ENCODE measurements at places on chromosomes 5 and 9.

DNA sequence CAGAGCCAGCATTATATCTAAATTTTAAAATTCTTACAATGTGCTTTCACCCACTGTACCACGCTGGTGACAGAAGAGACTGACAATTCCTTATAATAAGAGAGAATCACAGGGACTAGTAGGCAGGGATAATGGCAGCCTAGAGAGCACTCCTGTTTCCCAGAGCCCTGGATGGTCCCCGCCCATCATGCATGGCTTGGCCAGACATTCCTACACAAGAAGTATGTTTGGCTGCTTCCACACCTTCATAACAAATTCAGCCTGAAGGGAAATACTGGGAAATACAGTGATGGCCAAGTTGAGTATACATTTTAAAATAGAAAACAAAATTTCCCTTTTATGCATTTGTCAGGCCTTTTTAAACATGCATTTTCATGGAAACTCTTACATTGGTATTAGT, 193.5 kb upstream of the ELL2 start:
- no peak for DNase-seq

- DNase-seq, result no peak
These were observed 9.5 kb downstream of the INVS start for GRCh38 chr9:100108559-100108958.

- no peak for DNase-seq
These were observed 41.0 kb downstream of the ESM1 start for GRCh38 chr5:54944364-54944763.

GRCh38 chr5:175487514-175488222, 9.3 kb downstream of the SFXN1 start:
- DNase-seq, result no peak

GRCh38 chr5:71810471-71811195, 91.6 kb downstream of the CARTPT start:
- DNase-seq, result no peak

DNA sequence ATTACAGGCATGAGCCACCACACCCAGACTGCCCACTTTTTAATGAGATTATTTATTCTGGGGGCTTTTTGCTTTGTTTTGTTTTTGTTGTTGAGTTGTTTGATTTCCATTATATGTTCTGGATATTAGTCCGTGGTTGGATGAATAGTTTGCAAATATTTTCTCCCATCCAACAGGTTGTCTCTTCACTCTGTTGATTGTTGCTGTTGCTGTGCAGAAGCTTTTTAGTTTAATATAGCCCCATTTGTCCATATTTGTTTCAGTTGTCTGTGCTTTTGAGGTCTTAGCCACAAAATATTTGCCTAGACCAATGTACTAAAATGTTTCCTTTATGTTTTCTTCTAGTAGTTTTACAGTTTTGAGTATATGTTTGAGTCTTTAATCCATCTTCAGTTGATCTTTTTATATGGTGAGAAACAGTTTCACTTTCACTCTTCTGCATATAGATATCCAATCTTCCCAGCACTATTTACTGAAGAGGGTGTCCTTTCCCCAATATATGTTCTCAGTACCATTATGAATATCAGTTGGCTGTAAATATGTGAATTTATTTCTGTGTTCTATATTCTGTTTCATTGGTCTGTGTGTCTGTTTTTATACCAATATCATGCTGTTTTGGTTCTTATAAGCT, 30.2 kb upstream of the TBCA start:
- DNase-seq, result no peak

DNA sequence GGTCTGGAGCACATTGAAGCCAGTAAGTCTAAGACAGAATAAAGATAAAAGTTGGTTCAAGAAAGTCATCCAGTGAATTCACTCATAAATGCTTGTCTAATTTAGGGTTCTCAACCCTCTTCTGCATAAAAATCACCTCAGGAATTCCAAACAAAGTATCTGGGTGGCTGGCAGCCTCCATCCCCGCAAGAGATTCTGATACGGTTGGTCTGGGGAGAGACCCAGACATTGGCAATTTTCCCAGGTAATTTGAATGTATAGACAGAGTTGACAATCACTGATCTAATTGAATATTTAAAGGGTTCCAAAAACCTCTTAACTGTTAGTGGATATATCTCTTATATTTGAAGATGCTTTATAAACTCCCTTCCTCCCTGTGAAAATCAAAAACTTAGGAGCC, 14.9 kb downstream of the ADAMTSL1 start:
- DNase-seq, result no peak

GRCh38 chr5:1983401-1983800, 100.7 kb upstream of the IRX4 start:
- DNase-seq, result no peak

GRCh38 chr5:86968301-86968753, 299.4 kb upstream of the RASA1 start:
- no peak for DNase-seq

GRCh38 chr5:4879075-4879474, 261.1 kb upstream of the ADAMTS16 start:
- no peak for DNase-seq
